ENCODE measurements at places on chromosomes 7 and 10. TPM values are rescaled to one million over a fixed set of nuclear protein-coding genes. Genes with fewer than 3 reads are reported as not detected.

Gene ELFN1
- 0.53 TPM for total RNA-seq

Gene RNF148
- 4.4 TPM for total RNA-seq

Gene CYP2C19
- not detected for total RNA-seq

Gene GPER1
- total RNA-seq, result 1.5 TPM

Gene PNLIPRP1
- total RNA-seq, result not detected

Gene IKZF1
- not detected for total RNA-seq

Gene FXYD4
- not detected for total RNA-seq

Gene TRIM8
- 139 TPM for total RNA-seq

Gene VAX1
- not detected for total RNA-seq

Gene LEP
- total RNA-seq, result not detected

Gene NPSR1
- total RNA-seq, result not detected

Gene HABP2
- total RNA-seq, result not detected

Gene STAG3
- 3.3 TPM for total RNA-seq

Gene INTS15
- total RNA-seq, result 26.7 TPM

Gene PILRA
- 0.40 TPM for total RNA-seq

Gene COG5
- total RNA-seq, result 73.0 TPM

Gene SFTPA1
- not detected for total RNA-seq

Gene DENND2A
- not detected for total RNA-seq

Gene GDF2
- total RNA-seq, result not detected

Gene GIMAP2
- 44.8 TPM for total RNA-seq

Gene SUN3
- not detected for total RNA-seq
